ENCODE measurements at places on chromosomes 11 and 22. TPM values are rescaled to one million over a fixed set of nuclear protein-coding genes. Genes with fewer than 3 reads are reported as not detected.
A peak's percentile ranks its signal among the peaks of the same experiment; 100 is the strongest.

- DNase-seq: no peak
These were observed 74.0 kb upstream of the CLDN5 start for GRCh38 chr22:19598054-19598855.

GRCh38 chr11:118046964-118047700 lies 29.7 kb upstream of the TMPRSS4 start:
- DNase-seq: no peak

DNA sequence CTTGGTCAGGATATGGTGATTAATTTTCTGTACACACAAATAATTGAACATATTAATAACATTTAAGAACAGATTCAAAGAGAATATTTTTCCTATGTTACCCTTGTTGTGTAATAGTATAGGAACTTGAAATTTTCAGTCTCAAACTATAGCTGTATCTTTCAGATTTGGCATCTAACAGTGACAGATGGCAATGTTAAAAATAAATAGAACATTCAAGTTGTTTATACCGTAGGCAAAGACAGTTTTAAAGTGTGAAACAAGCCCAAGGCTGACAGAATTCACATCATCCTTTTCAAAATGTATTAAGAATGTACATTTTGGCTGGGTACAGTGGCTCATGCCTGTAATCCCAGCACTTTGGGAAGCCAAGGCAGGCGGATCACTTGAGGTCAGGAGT lies 92.6 kb upstream of the TP53AIP1 start:
- no peak for DNase-seq

DNA sequence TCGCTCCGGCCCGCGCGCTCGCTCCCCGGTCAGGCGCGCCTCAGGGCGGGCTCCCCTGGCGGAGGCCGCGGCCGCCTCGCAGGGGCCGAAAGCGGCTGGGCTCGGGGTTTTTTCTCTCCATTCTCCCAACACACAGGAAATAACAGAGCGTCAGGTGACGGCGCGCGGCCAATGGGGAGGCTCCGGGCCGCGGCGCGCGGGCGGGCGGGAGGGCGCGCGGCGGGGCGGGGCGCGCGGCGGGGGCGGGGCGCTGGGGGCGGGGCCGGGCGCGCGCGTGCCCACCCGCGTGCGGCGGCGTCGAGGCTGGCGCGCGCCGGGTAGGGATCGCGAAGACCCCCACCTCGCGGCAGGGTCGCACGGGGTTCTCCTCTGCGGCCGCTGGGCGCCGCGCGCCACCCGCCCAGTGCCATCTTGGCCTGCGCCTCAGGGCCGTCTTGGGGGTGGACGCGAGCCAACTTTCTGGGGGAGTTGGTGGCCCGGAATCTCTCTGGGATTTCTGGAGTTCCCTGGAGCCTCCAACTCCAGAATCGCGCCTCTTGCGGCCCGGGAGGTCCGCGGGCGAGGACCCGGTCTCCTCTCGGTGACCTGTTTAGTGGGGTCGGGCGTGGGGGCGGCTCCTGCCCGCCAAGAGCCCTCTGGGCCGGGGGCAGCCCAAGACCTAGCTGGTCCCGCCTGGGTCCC lies at the start of gene TCF20:
Gene TCF20 (minus strand): TSS at position 144 of the 681 bp plus-strand sequence. CDS start 55,348 bp downstream, outside the sequence.
- peak; percentile 73 for DNase-seq

- no peak for DNase-seq
These were observed 43.4 kb downstream of the WEE1 start for GRCh38 chr11:9616858-9617257.

GRCh38 chr11:73143126-73143838 lies 1.2 kb upstream of the FCHSD2 start:
- DNase-seq: no peak

The HORMAD2 gene
- not detected for total RNA-seq

- no peak for DNase-seq
These were observed 613.5 kb downstream of the SOX6 start for GRCh38 chr11:15742626-15743519.

The ZNF195 gene
- total RNA-seq: 32.6 TPM

The OR8B12 gene
- total RNA-seq: not detected

The PHOX2A gene
- total RNA-seq: not detected

DNA sequence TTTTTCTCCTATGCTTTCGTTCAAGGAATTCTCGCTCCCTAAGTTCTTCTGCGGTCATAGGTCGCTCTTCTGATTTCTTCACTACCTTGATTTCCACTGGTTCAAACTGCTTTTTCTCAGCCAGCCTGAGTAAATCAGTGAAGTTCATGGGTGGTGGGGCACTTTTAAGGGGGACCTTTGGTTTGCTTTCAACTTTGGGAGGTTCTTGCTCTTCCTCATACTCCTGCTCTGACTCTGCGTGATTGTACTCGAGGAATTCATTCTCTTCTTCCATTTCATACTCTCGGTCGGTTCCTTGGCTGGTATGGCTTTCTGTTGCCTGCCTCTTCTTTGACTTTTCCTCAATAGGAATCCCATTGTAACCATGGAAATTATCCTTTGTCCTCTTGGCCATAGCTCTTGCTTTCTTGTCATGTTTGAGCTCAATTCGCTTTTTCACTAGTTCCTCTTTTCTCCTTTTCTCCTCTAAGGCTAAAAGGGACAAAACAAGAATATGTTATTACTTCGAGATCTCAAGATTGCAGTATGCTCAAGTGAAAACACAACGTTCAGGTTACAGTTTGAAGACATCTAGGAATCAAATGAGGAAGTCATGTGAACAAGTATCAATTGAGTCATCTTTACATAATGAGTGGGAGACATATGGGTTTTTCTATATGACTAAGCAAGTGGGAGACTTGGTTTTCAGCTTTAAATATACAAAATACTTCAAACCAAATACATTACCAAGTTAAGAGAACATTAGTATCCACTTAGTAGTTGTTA lies 16.2 kb downstream of the MISFA start:
- no peak for DNase-seq

The CASP5 gene
- not detected for total RNA-seq

DNA sequence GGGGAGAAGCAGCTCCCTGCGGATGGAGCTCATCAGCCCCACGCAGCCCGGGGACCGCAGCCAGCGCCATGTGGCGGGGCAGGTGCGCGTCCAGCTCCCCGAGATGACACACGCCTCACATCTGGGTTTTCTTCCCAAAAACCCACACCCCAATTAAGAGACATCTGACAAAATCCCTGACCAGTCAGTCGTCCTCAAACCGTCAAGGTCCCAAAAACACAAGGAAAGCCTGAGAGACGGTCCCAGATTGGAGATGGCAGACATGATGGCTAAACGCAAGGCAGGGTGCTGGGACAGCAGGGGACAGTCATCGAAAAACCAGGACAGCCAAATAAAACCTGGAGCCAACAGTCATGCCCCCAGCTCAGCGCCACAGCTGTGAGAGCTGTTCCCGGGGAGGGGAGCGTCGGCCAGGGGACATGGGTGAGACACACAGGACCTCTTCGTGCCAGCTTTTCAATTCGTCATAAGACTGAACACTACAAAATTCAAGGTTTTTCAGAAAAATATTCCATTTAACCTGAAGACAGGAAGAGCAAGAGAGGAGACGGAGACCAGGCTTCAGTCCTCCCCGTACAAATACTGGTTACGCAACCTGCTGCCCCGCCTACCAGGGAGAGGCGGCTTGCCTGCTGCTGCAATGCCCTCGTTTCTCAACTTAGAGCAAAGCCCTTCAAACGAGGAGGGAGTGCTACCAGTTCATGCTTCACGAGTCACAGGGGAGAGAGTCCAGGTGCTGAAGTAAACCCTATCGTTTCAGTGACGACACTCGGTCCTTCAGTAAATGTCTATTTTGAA lies 10.5 kb downstream of the TOLLIP start:
- DNase-seq: no peak

GRCh38 chr11:12835286-12835685 lies 161.1 kb downstream of the TEAD1 start:
- no peak for DNase-seq

DNA sequence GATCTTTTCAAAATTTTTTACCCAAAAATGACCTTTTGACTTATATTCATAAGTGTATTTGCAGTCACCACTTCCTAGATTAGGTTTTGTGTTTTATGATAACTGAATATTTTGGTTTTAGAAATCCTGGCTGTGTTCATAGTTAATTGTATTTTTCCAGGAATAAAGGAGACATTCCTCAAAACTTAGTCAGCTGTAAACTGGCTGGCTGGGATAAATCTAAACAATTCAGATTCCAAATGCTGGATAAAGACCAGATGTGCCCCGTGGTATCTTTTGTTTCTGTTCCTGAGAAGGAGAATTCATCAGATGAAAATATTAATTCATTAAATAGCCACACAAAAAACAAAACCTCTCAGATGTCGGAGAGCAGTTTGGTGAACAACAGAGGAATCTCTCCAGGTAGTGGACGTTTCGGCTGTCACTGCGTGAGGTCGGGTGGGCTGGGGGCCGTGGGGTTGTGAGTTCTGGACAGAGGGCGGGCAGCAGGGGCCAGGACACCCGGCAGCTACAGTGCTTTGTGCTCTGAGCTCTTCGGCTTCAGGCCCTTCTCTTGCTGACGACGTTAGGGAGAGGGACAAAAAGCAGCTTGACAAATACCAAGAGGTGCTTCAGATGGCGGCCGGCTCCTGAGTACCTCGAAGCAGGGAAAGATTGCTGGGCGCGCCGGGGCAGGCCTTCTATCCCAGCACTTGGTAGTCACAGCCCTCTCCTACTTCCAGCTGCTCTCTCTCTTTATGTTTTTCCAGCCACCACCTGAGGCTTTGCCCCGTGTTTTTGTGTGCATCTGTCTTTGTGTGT lies 24.6 kb downstream of the MOV10L1 start:
- DNase-seq: no peak

The TMPRSS6 gene
- 0.68 TPM for total RNA-seq

The MRGPRX3 gene
- total RNA-seq: not detected

DNA sequence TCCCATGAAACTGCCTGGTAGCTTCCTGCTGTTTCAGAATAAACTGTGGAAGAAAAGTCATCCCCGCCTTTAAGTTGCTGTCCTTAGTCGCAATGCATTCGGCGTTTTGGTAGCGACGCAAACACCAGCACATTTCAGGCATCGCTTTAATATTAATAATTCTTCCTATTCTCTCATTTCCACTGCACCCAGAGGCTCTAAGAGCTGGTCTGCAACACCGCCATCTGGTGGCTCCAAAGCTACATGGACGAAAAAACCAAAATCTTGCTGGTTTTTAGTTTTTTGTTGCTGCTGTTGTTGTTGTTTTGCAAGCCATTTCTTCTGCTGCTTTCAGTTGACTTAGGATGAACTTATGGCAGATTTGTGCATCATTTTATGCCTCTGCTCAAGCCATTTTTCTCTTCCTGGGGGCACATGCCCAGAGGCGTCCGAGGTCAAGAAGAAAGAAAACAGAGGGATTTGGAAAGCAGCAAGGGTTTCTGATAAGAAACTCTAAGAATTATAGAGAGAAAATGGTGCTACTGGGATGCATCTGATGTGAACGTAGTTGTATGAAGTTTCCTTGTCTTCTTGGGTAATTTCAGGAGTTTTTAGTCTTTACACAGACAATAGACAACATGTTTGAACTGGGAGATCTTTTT lies 345.4 kb upstream of the KIRREL3 start:
- DNase-seq: no peak

GRCh38 chr11:75233754-75234172 lies 6.8 kb upstream of the TPBGL start:
- DNase-seq: no peak

- no peak for DNase-seq
These were observed 28.8 kb upstream of the P2RY2 start for GRCh38 chr11:73189315-73189714.

DNA sequence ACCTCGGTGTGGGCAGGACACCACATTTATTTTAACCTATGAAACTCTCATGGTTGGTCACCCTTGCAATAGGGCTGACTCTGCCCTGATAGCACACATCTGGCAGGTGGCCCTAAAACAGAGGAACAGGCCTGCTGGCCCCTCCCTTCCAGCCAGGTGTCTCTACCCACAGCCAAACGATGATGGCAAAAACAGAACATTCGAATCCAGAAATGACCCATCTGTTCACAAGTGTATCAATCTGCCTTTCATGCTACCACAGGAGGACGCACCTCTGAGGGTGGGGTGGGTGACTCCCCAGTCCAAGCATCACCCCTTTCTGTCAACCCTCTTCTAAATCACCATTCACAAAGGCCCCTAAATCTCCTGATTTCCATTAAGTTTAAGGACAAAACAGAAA lies 118.1 kb downstream of the ETS1 start:
- no peak for DNase-seq

The HTR3B gene
- total RNA-seq: not detected

DNA sequence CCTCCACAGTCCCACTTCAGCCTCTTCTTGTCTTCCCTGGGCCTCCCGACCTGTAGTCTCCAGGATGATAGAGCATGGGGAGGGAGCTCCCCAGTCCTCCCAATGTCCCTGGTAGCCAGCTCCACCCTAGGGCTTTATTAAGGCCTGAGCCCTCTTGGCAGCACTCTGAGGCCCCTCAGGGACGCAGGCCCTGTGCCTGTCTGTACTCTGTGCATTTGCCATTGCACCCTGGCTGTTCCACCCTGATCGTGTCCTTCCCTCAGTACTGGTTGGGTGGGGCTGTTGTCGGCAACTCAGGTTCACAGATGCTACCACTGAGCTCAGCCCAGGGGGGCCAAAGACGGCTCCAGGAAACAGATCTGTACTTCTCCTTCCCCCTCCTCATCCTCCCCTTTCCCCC lies 7.2 kb downstream of the SSTR3 start:
- DNase-seq: no peak

DNA sequence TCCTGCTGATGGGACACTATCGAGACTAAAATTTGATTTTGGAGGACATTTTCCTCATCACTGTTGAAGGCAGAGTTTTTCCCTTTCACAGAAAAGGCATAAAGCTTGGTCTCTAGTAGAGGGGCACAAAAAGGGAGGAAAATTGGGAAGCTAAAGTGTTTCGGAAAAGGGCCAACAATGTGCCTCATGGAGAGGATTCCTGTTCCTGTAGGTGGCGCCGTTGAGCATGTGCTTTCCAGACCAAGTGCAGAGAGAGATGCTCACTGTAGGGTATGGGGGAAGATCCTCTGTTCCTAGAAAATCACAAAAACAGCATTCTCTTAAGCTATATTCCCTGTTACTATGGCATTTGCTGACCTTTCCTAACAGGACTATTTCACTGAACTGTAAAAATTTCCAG lies 18.4 kb upstream of the OR4C5 start:
- DNase-seq: no peak

The LRRC75B gene
- 1.4 TPM for total RNA-seq

The SLC29A2 gene
- total RNA-seq: 8.5 TPM

- no peak for DNase-seq
These were observed 187.6 kb downstream of the PGR start for GRCh38 chr11:100942016-100942415.

The IFITM10 gene
- 0.39 TPM for total RNA-seq

The ARHGAP8 gene
- 0.42 TPM for total RNA-seq

GRCh38 chr11:19229671-19230070 lies 11.1 kb downstream of the E2F8 start:
- no peak for DNase-seq

DNA sequence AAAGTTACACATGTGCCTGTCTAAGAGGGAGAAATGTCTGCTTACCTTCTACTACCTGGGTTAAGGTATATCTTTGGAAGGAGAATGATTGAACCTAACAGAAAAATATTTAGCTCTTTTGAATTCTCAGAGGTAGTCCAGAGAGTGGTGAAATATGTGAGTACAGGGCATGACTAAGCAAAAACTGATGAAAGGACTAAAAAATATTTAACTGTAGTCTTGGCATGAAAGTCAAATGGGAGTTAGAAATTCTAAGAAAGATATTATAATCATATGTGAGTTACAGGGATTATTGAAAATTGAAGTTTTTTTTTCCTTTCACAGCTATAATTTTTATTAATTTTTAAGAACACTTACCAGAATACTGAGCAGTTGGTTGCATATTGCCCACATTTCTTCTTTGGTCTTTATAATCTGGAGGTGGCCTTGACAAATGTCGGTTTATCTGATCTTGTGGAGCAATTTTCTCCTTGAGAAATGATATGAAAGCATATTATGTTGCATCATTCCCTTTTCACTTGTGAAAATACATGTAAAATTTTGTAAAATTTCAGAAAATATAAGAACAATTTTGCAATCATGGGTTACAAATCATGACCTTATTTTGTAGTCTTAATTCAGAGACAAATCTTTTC lies 61.4 kb upstream of the MTMR2 start:
- no peak for DNase-seq

The CHRM4 gene
- total RNA-seq: not detected
